ENCODE measurements at places on chromosomes 3 and 15.

DNA sequence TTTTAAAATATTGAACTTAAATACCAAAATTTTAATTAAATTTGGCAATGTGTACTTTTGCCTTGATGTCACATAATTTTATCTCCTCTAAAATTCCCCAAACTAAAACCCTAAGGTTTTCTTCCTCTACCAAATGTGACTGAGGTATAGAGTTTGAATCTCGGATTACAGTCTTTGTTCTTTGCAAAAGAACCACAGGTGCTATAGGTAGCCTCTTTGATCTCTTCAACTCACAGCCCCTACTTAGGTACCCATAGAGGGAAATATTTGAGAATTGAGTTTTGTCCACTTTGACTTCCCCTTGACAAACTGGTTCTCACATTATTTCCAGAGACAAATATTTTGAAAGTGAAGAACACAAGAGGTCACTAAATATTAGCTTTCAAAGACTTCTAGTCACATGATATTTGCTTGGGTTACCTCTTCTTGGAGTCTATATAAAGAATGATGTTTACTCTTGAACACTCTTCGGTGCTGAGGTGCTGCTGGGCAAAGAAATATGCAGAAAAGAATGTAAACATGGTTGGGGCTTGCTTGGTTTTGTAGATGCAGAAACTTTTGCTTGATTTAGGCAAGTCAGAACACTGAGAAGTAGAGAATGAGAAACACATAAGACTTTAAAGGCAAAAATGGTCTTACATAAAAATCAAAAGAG, 120.8 kb upstream of the MCTP2 start:
- no peak for DNase-seq

- DNase-seq, result no peak
Observed at GRCh38 chr3:17342119-17342518, 400.3 kb downstream of the TBC1D5 start.

DNA sequence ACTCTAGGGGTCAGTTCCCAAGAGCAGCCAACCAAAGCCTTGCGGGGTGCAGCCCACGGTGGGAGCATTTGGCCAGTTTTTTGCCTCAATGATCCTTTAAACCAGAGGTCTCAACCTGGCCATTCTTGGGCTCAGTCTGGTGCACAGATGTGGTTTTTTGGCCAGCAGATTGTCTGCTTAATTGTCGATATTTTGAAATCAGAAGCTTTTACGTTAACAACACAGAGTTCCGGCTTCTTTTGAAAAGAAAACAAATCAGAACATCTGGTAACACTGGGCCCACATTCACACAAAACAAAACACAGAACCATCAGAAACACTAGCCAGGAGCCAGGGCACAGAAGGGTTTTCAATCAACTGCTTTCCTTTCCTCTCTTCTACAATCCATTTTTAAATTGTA, 127.7 kb downstream of the XXYLT1 start:
- no peak for DNase-seq

- DNase-seq, result no peak
Observed at GRCh38 chr15:25527118-25527517, 88.3 kb upstream of the UBE3A start.

- DNase-seq, result no peak
Observed at GRCh38 chr15:60369696-60370095, 28.1 kb downstream of the ANXA2 start.

- DNase-seq, result no peak
Observed at GRCh38 chr15:92306663-92307062, 87.0 kb upstream of the ST8SIA2 start.

DNA sequence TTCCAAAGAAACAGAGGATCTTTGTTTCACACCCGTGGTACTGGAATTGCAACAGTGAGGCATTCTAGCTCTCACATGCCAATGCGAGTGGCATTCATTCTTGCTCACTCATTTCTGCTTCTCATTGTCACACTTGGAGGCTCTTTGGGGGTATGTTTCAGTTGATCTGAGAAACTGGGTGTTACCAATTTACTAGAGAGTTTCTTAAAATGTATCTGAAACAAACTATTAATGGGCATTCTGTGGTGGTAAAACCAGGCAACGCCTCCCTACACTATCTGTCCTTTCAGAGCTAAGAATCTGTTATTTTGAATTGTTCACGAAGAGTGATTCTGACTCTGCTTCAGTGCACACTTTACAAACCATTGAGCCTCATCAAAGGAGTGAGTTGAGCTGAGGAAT, 140.6 kb upstream of the BHLHE40 start:
- no peak for DNase-seq

GRCh38 chr15:75599401-75599800, 20.3 kb upstream of the PTPN9 start:
- DNase-seq, result no peak

DNA sequence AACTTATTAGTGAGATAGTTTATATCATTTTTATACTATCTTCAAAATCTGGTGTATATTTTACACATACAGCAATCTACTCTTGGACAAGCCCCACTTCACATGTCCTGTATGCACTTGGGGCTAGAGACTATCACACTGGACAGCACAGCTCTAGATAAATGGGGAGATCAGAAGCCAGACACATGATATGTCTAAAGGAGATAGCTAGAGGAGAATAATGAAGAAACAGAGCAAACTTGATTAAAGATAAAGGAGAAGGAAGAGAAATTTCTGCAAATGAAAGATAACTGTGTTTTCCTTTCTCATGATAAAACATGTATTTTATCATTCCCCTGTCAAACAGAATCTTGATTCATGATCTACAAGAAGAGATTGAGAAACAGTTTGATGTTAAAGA, 13.0 kb downstream of the CPA3 start:
- no peak for DNase-seq

DNA sequence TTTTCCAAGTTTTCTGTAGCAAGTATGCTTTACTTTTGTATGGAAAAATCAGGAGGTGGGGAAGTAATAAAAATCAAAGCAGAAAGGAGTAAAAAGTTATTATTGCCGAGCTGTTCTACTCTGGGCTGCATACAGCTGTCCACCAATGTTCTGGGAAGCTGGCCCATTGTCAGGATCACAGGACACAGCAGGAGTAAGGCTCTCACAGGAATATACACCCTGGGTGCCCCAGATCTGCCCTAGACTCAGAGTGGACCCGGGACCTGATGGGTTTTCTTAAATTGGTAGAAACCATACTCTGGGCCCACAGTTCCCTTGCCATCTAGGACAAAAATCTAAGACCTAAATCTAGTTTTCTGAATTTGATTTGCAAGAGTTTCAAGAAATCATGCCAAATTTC, 60.4 kb downstream of the TNIK start:
- no peak for DNase-seq

DNA sequence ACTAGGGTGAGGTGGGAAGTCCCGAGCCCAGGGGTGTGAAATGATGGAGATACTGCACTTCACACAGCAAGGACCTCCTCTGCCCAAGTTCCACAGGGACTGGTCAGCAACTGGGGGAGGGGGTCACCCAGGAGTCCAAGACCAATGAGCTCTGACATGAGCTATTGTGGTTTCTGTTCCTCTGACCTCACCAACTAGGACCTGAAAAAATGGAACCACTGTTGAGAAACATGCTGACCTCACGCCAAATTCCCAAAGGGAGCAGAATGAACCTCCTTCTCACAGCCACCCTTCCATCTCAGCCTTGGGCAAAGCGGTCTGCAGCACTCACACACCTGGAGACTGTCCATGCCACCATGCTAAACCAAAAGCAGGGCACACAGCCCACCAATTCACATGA, 69.3 kb downstream of the LRIG1 start:
- no peak for DNase-seq

DNA sequence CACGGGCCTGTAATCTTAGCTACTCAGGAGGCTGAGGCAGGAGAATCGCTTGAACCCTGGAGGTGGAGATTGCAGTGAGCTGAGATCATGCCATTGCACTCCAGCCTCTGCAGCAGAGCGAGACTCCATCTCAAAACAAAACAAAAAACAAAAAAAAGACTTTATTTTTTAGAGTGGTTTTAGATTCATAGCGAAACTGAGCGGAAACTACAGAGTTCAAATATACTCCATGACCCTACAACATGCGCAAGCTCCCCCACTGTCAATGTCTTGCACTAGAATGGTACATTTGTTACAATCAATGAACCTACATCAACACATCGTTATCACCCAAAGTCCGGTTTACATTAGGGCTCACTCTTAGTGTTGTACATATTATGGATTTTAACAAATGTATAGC, 2.2 kb upstream of the CRTAP start:
- DNase-seq, result no peak

DNA sequence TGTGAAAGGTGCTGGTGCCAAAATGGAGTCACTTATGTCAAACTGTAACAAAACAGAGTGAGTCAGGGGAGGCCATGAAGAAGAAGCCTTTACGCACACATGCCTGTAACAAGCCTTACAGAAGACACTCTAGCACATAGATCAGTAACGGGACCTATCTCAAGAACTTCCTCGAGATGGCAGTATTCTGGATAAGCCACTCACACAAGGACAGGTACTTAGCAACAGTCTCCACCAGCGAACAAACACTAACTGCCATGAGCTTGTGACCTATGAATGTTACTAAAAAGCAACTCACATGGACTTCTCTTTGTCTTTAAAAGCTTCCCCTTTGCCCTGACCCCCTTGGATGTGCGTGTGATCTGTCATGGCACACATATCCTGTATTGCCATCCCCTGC, 235.1 kb downstream of the CD47 start:
- DNase-seq, result no peak

DNA sequence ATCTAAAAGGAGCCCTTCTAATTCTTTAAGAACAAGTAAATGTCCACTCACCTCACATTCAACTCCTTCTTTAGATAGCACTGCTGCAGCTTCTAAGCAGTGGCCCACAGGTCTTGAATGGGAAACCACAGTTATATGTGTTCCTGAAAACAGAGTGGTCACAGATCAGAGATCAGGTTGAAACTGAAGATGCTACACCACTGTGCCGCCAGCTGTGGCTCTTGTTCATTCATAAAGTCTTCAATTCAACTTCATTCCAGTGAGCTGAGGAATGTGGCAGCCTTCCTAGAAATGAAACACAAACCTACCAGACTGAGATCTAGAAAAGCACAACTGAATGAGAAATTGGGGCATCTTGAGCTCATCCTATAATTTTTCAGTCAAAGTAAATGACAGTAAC, 4.0 kb downstream of the PDHB start:
- DNase-seq, result no peak

DNA sequence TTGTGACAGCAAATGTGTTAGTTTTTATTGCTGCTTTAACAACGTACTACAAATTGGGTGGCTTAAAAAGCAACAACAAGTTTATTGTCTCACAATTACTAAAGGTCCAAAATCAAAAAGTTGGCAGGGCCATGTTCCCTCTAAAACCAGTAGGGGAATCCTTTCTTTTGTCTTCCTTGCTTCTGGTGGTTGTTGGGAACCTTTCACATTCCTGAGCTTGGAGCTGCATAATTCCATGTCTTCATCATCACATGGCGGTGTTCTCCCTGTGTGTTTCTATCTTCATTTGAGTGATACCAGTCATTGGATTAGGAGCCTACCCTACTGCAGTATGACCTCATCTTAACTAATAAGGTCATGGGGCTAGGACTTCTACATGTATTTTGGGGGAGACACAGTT, 7.4 kb downstream of the SPRED1 start:
- DNase-seq, result no peak

DNA sequence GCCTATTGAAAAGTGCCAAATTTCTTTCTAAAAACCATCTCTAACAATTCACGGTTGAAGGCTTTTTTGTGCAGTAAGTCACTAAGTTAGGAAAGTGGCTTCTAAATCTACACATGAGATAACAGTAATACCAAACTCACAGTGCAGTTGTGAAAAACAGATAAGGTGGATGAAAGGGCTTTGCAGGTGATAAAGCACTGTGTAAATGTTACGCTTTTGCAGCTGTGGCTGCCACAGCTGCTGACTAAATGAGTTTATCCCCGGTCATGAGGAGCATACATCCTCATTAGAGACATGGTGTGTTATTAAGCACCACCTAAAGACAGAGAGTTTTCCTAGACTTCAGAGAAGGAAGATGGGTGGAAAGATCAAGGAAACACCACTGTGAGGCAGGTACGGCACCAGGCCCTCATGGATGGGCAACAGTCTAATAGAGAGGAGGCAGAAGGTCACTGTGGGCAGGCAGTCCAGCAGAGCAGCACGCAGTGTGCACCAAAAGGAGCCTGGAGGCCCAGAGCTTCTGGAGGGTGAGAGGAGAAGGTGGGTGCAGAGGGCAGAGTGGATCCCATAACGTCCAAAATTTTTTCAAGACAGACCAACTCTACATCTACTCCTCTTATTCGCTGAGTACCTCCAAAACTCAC, 68.5 kb downstream of the FMN1 start:
- no peak for DNase-seq

DNA sequence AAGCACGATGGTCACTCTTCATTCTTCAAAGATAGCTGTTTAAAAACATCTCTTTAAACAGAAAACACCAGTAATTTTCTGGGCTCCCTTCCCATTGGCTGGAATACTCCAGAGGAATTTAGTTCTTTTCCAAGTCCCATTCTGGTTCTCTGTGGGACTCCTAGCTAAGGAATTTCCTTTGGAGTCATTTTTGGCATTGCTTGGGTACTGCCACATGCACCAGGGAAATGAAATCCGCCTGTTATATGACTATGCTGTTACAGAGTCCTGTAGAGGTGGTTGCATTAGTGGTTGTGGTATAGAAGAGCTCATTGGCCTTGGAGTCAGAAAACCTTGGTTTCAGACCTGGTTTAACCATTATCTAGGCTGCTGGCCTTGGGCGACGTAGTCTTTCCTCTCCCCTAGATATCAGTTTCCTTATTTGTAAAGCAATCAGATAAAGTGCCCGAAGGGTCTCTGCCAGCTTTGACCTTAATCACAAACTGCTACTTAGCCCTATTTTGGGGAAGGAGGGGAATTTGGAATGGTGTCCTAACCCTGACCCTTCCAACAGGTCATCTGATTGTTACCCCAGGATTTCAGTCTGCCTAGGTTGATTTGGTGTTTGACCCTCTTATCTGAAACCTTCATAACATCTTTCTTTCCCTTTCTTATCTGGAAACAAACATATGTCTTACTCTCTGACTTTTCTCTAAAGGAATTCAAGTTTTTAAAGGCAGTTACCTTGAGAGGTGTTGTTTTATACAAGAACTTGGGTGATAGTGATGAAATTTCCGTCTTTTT, 13.4 kb downstream of the RTP1 start:
- DNase-seq, result no peak

GRCh38 chr3:190617185-190617584, 103.3 kb downstream of the IL1RAP start:
- DNase-seq, result no peak

All from activated T-cell treated with anti-CD3 and anti-CD28 coated beads, Interleukin-2, amount 50 U/mL, for 4 hours (primary cell).